ENCODE measurements at places on chromosomes 2 and 18. TPM values are rescaled to one million over a fixed set of nuclear protein-coding genes. Genes with fewer than 3 reads are reported as not detected.

- no peak for DNase-seq
Observed at GRCh38 chr2:12120281-12121150, 374.1 kb downstream of the LPIN1 start.

DNA sequence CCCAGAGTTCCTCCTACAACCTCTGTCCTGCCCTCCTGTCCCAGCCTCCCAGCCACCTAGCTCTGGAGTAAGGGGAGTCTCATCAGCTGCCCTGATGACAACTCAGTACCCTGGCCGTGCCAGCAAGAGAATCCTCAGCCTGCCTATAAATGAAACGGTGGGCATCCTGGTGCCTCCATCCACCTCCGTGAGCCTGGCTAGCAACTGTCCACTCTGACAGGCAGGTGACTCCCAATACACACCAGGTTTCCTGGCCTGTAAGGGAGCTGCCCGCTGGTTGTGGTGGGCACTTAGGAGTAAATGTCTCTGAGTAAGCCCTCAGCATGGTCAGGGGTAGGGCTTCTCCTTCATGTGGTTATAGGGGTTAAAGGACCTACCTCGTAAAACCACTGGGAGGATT is 81.5 kb downstream of the XDH start:
- DNase-seq, result no peak

GRCh38 chr2:240292035-240292574 is 143.4 kb upstream of the GPC1 start:
- DNase-seq, result no peak

The PSMA8 gene
- 0.60 TPM for total RNA-seq

The PDE11A gene
- total RNA-seq, result not detected

The BOLL gene
- not detected for total RNA-seq

Data from activated CD4-positive, alpha-beta memory T cell treated with anti-CD3 and anti-CD28 coated beads, Interleukin-2, amount 10 ng/mL, durations not matched to agents 7 days and 5 days (primary cell).